ENCODE measurements at places on chromosomes 16 and 17.
A peak's percentile ranks its signal among the peaks of the same experiment; 100 is the strongest.

GRCh38 chr16:2143878-2144485 lies 4.4 kb upstream of the RAB26 start:
- no peak for DNase-seq

DNA sequence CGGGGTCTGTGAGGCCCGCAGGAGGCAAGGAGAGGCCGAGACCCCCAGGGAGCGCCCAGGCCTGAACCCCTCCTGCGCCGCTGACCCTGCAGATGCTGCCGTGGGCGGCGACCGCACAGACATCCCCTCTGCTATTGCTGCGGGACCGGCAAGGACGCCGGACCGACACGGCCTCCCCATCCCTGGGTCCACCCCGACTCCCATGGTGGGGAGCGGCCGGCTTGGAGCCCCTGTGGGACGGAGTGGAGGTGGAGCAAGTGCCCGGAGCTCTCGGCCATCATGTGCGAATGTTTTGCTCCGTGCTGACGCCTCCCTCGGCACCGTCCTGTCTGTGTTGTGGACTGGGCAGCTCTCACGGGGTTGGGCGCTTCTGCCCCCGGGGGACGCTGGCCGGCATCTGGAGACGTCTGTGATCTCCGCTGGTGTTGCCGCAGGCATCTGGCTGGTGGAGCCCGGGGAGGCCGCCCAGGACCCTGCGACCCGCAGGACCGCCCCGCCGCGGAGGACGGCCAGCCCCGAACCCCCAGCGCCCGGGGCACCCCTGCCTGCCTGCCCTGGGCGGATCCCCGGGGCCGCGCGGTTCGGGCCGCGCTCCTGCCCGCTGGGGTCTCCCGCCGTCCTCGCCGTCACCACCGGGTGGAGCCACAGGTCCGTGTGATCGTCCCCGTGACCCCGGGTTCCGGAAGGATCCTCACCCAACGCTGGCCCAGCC lies 12.8 kb upstream of the GNG13 start:
- DNase-seq: peak; percentile 49

DNA sequence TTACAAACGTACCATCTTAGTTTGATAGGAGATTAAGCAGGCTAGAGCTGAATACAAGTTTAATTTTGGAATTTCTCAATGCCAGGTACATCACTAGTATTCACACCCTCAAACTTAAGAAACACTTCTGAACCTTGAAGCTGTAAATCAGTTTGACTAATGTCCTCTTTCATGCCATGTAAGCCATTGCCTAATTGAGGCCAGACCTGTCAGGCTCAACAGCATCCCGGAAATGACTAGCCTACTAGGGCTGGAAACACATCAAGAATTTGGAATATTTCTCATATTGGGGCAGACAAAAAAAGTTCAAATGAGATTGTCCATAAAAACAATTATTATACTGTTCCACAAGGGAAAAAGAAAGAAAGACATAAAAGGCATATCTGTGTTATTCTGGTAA lies 1.7 kb downstream of the USP32 start:
- peak; percentile 83 for DNase-seq

DNA sequence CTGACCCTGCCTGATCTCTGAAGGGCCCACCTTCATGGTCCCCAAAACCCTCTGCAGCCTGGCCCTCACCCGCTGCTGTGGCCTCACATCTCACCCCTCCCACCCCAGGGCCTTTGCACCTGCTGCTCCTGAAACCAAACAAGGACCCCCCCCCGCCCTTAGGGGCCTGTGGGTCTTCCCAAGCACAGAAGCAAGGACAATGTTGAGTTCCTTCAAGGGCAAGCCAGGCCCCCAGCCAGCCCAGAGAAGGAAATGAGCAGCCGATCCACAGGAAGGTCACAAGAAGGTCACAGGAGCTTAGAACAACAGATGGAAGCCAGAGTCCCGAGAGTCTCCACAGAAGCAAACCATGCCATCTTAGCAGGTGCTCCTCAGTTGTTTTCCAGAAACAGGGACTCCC lies 493 bp upstream of the PDE6G start:
- no peak for DNase-seq

DNA sequence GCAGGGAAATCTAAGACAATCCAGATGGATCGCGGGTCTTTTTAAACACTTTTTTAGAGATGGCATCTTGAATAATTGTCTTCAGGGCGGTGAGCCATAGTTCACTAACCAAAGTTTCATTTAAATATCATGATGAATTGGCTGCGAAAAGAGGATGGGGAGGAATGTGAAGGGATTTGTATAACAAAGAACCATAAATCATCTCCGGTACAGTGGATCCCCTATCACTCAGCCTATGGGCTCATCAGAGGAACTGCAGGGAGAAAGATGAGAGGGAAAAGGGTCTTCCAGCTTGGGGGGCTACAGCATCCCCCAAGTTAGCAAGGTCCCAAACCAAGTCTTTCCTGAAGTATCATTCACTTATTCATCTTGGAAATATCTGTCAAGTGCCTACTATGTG lies 16.7 kb upstream of the DDX52 start:
- no peak for DNase-seq

- no peak for DNase-seq
Measured at GRCh38 chr17:81940538-81941483, 3.7 kb upstream of the PYCR1 start.

- no peak for DNase-seq
Measured at GRCh38 chr16:23357761-23358290, 55.7 kb downstream of the SCNN1B start.

- no peak for DNase-seq
Measured at GRCh38 chr16:76835779-76836300, 355.1 kb upstream of the MON1B start.

GRCh38 chr17:77948690-77949114 lies 9.8 kb upstream of the TNRC6C start:
- peak; percentile 67 for DNase-seq

DNA sequence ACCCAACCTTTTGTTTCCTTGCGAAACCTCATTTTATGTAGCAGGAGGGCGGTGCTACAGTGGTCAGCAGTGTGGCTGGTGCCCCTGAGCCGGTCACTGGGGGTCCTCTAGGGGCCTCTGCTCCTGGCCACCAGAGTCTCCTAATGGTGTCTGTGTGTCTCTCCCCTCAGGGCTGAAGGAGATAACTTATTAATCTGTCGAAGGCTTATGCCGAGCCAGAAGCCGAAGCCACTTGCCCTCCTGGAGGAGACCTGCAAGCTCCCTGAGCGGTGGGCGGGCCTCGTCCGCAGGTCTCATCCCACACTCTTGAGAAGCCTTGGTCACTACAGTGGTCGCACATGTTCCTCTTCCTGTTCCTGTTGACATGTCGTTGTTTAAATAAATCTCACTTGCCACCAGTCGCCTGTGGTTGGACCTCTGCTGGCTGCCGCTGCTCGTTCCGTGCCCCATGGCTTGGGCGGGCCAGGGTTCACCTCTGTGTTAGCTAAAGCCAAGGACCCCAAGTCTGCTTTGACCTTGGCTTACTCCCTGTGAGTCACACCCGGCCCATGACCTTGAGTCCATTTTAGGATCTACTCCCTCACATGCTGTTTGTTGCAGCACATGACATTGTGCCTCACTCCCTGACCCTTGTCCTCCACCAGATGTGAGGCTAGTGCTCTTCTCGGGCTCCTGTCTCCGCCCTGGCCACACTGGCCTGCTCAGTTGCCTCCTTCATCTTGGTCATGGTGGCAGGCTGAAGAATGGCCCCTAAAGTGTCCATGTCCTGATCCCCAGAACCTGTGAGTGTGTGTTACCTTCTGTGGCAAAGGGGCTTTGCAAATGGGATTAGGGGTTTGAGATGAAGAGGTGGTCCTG lies 38.7 kb upstream of the AQP8 start:
- DNase-seq: no peak

DNA sequence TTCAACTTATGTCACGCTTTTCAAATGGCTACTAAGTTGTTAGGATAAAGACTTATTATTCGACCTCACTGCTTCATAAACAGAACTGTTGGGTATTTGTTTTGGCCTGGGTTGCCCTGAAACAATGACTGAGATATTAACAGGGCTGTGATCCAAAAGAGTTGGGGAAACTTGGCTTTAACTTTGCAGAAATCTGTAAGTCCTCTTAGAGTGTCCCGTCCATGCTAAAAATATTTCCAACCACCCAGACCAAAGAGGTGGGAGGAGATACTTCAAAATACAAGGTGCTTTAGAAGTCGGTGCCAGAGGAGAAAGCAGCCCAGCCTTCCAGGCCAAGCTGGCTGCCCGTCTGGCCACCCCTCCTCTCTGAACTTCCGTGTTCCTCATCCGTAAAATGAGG lies 16.1 kb upstream of the SPATA32 start:
- no peak for DNase-seq

DNA sequence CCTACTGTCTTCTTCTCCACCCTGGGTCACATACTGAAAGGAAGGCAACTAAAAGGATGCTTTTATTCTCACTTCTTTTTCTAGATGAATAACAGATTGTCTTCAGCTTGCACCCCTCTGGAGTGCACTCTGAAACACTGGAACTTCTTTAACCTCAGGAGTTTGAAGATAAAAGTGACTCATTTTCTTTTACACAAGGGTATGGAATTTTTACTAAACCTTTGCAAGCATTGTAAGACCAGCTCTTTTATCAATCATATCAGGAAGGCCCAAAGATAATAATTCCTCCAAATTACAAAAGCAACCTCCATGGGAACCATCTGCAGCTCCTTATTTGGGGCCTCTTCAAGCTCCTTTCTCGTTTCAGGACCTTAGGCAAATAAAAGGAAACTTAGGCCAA lies 193.5 kb upstream of the KIF2B start:
- peak; percentile 59 for DNase-seq

GRCh38 chr17:1552932-1553331 lies 9.7 kb downstream of the PITPNA start:
- DNase-seq: no peak

DNA sequence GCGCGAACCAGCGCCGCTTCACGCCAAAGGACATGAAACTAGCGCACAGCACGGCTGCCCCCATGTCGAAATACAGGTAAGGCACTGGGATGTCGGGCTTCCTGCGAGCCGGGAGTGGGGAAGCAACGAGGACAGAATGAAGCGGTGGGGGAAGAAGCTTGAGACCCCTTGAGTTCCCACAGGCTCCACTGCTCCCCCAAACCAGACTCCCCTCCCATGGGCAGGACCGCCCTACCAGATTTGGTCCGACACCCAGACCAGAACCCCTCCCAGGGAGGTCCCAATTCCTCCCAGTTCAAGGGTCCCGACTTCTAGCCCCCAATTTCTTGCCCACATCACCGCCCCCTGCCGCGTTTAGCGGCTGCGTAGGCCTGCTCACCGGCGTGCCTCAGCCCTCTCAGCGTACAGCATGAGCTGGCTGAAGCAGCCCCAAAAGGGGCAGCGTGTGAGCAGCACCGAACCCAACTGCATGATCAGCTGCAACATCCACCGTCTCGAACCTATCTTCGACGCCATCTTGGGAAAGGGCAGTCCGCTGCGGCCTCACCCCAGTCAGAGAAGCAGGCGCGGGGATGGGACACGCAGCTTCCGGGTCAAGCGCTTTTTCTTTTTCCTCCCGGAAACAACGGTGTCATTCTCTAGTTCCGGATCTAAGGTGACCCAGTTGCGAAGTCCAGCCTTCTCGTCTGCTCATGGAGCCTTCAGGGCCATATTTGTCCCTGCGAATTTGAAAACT lies at the start of gene TMEM101:
TMEM101 (minus strand) TSS at position 527 of the 736 bp plus-strand sequence; CDS start at position 516, 11 bp downstream.
- peak; percentile 92 for DNase-seq

DNA sequence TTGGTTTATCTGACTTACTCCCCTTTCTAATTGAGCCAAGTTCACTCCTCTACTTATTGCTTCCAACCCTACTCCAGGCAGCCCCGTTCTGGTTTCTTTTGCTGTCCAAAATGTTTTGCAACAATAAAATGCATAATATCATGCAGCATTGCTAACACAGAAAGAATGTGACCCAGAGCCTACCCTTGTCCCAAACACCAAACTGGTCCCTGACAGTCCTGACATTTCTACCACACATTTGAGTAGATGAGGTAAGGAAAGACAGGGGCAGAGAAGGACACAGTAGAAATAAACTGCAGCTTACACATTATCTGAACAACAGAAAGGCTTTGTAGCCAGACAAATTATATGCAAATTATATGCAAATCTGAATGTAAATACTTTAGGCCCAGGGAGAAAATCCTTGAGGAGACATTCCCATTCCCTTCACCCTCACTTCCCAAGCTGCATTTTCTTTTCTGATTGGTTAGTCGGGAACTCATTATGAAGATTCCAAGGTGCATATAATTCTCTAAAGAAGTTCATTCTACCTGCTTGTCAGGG lies 31.6 kb downstream of the SOX9 start:
- peak; percentile 46 for DNase-seq

GRCh38 chr17:65629234-65629690 lies 67.8 kb upstream of the AXIN2 start:
- no peak for DNase-seq

DNA sequence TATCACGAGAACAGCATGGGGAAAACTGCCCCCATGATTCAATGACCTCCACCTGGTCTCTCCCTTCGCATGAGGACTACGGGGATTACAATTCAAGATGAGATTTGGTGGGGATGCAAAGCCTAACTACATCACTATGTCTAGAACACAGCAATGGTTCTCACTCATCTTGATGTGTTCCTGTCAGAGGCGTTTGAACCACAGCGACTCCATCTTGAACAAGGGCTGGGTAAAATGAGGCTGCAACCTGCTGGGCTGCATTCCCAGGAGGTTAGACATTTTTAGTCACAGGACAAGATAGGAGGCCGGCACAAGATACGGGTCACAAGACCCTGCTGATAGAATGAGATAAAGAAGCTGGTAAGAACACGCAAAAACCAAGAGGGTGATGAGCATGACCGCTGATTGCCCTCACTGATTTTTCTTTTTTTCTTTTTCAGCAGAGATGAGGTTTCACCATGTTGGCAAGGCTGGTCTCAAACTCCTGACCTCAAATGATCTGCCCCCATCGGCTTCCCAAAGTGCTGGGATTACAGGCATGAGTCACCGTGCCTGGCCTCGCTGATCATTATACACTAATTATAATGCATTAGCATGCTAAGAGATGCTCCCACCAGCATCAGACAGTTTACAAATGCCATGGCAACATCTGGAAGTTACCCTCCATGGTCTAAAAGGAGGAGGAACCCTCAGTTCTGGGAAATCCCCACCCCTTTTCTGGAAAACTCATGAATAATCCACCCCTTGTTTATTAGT lies 3.0 kb upstream of the PPY start:
- DNase-seq: peak; percentile 48

- no peak for DNase-seq
Measured at GRCh38 chr16:55323637-55324271, at the start of gene IRX6. Gene IRX6 (plus strand): TSS chr16:55324203. CDS start chr16:55325092, 889 bp downstream.

DNA sequence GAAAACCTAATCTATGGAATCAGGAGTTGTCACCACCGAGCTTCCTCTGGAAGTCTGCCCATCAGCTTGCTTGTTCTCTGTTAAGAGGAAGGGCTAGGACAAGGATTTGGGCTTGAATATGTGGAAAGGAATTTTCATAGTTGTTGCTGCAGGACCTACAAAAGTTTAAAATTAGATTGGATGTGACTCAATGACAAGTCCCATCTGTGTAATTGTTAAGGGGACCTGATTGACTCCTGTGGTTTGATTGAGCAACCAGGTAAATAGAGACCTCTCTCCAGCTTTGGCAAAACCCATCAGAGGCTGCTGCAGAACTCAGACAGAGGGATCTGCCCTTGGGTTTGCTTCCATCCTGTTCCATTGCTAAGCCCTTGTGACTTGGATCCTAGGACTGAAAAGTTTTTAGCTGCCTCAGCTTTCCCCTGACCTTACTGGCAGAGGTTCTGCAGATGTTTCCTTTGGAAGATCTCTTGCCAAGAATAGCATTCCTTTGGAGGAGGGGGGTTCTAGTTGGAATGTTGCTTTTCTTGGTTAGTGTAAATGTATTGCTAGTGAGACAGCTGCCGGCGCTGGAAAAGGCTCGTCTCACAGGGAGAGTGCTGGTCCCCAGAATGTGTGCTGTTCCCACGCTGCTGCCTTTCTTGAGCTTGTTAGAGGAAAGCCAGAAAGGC lies 50.0 kb downstream of the SF3B3 start:
- DNase-seq: peak; percentile 87

Measured in EL (cell line).